NCI-H2107 (cell line): ENCODE measurements at places on chromosomes 16 and 17.

GRCh38 chr16:31568577-31569359, 41.1 kb downstream of the AHSP start:
- no peak for DNase-seq

- no peak for DNase-seq
These were observed 66.3 kb downstream of the MPRIP start for GRCh38 chr17:17108451-17109049.

DNA sequence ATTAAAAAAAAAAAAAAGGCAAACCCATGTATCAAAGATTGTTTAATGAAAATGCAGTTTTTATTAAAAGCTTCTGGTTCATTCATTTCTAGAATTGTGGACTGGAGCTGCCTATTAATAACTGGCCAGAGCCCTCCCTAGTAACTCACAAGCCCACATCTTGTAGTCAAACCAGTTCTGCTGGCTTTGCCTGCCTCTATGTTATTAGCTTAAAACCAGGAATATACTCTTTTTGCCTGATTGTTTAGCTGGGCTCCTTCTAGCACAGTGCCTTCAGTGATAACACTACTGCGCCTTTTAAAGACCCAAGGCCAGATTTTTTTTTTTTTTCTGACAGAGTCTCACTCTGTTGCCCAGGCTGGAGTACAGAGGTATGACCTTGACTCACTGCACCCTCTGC, 26.0 kb downstream of the TAC4 start:
- DNase-seq: no peak

DNA sequence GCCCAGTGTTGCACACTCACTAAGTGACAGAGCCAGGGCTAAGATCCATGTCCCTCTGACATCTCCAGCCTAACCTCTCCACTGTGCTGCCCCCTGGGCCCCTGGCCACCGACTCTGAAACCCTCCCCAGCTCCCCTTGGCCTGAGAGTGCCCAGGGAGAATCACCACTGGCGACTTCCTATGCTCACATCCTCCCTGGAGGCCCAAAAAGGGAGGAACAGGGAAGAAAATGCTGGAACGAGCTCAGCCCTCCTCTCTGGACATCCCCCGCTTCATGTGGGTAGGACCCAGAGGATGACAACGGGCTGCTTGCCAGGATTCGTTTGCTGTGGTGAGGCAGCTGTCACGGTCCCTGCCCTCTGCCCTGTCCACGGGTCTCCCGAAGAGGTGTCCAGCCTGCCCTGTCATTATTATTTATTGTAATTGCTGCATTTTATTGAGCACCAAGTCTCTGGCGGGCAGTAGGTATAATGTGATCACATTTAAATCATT, 153.5 kb upstream of the RPL38 start:
- DNase-seq: no peak

DNA sequence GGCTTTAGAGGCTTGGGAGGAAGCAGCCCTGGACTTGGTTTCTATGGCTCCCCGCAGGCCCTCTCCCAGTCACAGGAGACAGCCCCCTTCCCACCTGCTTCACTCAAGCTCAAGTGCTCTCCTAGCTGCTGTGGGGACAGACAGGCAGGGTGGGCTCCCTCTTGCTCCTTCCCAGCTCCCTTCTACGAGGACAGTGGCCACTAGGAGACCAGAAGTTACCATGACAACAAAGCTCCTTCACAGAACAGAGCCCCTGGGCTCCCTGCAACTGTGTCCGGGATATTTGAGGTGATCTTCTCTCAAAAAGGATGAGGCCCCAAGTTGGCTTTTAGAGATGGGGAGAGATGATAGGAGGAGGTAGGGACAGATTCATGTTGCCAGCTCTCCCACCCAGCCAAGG, 116.3 kb downstream of the AMFR start:
- no peak for DNase-seq

GRCh38 chr17:19448341-19449268, 37.6 kb downstream of the RNF112 start:
- no peak for DNase-seq

- peak; percentile 15 for DNase-seq
These were observed 15.0 kb downstream of the HASPIN start for GRCh38 chr17:3738562-3739295.

GRCh38 chr17:14746822-14747602, 446.1 kb downstream of the HS3ST3B1 start:
- no peak for DNase-seq

GRCh38 chr16:23293016-23293415, 9.1 kb upstream of the SCNN1B start:
- DNase-seq: no peak

GRCh38 chr16:85350146-85350728, 238.0 kb upstream of the CIBAR2 start:
- no peak for DNase-seq

DNA sequence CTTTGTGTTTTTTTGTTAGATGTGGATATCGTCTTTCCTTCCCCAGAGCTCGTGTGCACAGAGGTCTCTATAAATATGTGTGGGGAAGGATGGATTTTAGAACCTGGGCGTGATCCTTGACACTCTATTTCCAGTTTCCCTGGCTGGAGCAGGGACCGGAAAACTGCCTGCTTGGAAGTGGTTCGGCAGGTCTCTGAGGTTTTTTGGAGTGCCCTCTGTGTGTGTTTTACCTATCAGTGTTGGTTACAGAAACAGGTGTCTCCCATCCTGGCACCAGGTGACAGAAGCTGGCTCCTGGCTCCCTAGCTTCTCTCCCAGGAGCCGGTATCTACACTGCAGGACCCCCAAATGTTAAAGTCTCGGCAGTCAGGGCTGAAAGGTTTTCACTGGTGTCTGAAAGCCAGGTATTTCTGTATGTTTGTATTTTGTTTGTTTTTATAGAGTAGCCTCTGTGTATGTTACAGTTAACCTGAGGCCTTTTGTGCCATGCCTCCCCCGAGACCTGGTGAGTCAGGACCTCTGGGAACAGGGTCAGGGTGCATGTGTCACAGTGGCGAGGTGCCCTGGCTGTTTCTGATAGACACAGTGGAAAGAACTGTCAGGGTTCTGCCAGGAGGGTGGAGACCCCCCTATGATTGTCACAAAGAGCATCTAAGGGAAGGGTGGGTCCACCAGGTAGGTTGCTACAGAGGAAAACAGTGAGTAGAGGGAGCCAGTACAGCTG, 31.3 kb downstream of the ZC3H18 start:
- DNase-seq: peak; percentile 35

DNA sequence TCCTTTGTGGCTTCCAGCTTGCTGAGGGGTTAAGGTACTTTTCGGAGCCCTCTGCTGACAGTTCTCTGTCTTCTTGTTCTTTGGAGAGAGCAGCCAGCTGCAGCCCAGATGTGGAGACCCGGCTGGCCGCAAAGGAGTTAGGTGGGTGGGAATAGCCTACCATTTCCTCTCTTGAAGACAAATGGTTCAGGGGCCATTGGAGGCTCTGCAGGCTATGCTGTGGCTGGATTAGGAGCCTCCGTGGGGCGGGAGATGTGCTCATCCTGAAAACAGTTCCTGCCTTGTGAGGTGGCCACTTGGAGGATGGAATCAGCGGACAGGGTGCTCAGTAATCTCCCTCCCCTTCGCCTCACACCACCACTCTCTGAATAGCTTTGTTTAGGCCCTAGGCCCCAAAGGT, 30.3 kb downstream of the MEOX1 start:
- DNase-seq: no peak

DNA sequence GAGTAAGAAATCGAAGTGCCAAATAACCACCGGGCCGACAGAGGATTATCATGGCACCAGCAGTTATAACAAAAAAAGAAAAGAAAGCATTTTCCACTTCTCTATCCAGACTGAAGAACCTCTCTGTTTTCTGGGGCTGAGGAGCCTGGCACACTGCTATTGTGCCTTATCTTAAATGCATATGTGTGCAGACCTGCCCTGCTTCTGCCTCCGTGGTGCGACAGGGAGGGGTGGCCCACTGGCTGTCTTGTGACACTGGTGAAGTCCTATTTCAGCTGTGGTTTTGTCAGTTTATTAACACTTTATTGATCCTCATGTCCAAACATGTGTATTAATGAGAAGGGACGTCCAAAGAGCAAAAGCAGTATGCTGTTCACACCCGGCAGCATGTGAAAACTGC, 55.4 kb downstream of the CDK5R1 start:
- no peak for DNase-seq

GRCh38 chr16:66588981-66589713, 9.9 kb downstream of the CMTM2 start:
- no peak for DNase-seq

DNA sequence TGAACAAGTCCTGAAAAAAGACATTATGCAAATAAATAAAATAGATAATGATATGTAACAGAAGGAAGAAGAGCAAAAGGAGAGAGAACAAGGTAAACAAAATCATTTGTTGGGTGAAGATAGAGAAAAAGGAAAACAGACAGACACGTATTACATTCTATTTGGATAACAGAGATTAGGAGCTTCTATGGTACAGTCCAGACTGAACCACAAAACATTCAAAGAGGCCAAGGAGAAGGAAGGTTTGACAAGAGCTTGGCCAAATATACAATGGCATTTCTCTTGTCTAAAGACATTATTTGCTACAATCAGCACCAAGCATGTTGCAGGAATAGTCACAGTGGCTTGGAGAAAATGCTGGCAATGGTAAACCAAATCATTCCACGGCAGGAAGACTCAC, 29.2 kb downstream of the SMG6 start:
- no peak for DNase-seq

DNA sequence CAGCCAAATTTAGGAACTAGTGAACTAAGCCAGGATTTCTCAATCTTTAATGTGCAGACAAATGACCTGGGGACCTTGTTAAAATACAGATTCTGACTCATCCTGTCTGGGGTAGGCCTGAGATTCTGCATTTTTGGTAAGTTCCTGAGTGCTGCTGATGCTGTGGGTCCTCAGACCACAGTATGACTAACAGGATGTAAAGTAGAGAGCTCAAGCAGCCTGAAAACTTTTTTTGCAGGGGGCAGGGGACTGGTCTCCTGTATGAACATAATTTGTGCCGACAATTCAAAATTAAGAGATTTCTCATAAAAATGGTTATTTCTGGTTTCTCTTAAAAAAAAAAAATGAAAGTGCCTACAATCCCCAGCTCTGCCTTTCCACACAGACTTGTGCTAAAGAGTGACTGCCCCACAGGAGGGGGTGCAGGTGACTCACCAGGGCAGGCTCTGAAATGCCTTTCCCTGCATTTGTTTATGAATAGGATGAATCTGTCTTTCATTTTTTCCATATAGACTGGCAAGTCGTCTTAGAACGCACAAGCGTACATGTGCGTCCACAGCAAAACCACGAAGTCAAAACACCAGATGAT, 271.5 kb downstream of the PHKB start:
- DNase-seq: no peak

DNA sequence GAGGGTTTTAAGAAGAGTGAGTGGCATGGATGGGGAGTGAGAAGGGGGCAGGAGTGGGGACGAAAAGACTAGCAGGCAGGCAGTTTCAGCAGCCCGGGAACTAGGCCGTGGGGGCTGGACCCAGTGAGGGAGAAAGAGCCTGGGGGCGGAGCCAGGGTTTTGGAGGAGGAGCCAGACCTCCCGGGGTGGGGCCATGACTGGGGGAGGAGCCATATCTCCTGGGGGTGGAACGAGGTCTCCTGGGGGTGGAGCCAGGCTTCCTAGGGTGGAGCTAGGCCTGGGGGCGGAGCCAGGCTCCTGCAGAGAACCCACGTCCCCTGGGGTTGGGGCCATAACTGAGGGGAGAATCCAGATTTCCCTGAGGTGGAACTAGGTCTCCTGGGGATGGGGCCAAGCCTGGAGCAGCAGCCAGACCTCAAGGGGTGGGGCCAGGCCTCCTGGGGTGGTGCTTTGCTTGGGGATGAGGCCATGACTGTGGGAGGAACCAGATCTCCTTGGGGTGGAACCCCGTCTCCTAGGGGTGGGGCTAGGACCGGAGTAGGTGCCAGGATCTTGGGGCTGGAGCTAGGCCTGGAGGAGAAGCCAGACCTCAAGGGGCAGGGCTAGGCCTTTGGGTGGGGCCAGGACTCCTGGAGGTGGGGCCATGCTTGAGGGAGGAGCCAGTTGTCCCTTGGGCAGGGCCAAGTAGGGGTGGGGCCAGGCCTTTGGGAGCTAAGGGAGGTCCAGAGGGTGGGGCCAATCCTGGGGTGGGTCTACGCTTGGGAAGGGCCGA, 41.7 kb upstream of the JPH3 start:
- no peak for DNase-seq

DNA sequence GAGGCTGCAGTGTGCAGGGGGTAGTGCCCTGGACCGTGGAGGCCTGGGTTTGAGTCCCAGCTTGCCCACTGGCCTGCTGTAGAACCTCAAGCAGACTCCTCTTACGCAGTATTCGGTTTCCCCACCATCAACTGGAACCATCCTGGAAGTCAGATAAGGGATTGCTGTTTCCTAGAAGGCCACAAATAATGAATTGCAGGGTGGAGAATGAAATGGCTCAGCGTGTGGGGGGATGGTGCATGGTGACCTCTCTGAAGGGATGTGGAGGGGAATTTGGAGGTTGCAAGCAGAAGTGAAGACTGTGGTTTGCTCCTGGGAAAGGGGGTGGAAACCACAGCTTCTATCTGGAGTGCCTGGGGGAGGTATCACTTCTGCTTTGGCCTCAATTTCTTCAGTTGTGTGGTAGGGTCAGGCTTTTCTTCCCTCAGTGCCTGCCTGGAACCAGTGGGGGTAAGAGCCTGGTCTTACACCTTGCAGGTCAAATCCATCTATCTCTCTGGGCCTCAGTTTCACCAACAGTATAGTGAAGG, 1.7 kb downstream of the ADGRG5 start:
- no peak for DNase-seq

GRCh38 chr16:86794216-86794864, 216.0 kb downstream of the FOXL1 start:
- DNase-seq: no peak

DNA sequence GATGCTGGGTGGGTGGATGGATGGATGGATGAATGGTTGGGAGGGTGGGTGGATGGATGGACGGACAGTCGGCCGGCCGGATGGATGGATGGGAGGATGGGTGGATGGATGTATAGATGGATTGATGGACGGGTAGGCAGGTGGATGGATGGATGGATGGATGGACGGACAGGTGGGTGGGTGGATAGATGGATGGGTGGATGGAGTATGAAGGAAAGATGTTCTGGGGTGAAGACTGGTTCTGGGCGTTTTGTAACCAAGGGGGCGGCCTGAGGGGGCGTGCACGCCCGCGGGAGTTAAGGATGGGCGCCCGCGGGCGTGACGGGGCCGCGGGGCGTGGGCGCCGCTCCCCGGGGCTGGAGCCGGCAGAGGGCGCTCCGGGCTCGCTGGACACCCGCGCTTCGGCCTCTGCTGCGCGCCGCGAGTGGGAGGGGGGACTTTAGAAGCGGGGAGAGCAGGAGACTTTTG, at the start of gene NECAB2:
NECAB2 (plus strand) TSS at position 407 of the 468 bp plus-strand sequence. CDS start 405 bp downstream, outside the sequence.
- peak; percentile 11 for DNase-seq

- no peak for DNase-seq
These were observed 3.3 kb downstream of the ARHGAP23 start for GRCh38 chr17:38431346-38432145.

- no peak for DNase-seq
These were observed 32.1 kb downstream of the TANC2 start for GRCh38 chr17:62998166-62998565.

DNA sequence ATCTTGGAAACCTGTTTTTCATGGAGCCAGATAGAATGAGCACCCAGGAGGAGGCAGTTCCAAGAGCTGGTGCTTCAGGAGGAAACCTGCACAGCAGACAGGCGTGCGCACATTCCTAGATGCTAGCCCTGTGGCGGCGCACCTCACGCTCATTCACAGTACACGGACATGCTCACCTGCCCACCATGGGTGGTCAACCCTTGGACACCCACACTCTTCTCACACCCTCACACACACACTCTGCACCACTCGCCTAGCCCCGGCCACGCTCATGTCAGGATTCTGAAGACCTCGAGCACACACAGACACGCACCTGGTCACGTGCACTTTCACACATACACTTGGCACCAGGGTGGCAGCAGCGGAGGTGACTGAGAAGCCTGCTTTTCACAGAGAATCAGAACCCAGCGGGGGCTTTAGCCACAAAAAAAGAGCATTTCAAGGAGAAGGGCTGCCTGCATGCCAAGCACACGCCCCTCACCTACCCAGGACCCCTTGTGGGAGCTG, 28.6 kb downstream of the RAI1 start:
- no peak for DNase-seq
